ENCODE measurements at places on chromosomes 3 and 15.

- H3K36me3 ChIP-seq = no peaks in the 10 kb centered on the region
- H3K4me3 ChIP-seq = peak overlapping the region; percentile 87
- peak overlapping the region; percentile 97 for H3K27ac ChIP-seq
- H3K27me3 ChIP-seq = no peaks in the 10 kb centered on the region
- no peaks in the 10 kb centered on the region for H3K4me1 ChIP-seq
- DNase-seq = peak; percentile 32
Observed at GRCh38 chr15:48330105-48330785, 984 bp upstream of the DUT start.

GRCh38 chr15:74776821-74777768 lies 4.8 kb upstream of the CSK start:
- no peaks in the 10 kb centered on the region for H3K36me3 ChIP-seq
- H3K4me3 ChIP-seq = no peak overlapping the region
- DNase-seq = peak; percentile 96
- H3K27me3 ChIP-seq = no peaks in the 10 kb centered on the region
- H3K4me1 ChIP-seq = peaks cover 21% of the 10 kb centered on the region

DNA sequence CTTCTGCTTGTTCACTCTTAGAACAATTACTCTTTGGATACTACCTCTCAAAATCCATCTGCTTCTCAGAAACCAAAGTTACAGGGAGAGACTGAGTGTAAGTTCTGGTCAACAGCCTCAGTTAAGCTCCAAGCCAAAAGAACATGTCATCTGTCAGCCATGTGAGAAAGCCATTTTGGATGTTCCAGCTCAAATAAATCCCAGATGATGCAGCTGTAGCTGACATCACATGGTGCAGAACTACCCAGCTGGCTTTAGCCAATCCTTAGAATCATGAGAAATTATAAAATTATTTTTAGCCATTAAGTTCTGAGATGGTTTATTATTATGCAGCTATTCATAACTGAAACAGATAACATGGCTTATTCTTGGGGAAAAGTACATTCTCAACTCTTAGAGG lies 696.0 kb downstream of the ZNF385D start:
- H3K4me1 ChIP-seq = no peaks in the 10 kb centered on the region
- no peak overlapping the region for H3K4me3 ChIP-seq
- no peak for DNase-seq
- no peaks in the 10 kb centered on the region for H3K27me3 ChIP-seq
- no peak overlapping the region for H3K27ac ChIP-seq

- H3K4me1 ChIP-seq = peaks cover 6% of the 10 kb centered on the region
- no peaks in the 10 kb centered on the region for H3K27me3 ChIP-seq
- peak; percentile 87 for DNase-seq
- H3K4me3 ChIP-seq = peak within 1 kb of the TSS; percentile 93
- H3K36me3 ChIP-seq = peaks cover 7% of the 10 kb centered on the region
Observed at GRCh38 chr3:14947100-14947885, at the start of gene NR2C2. NR2C2 (plus strand) TSS chr3:14947583; CDS start chr3:15003915, 56,332 bp downstream.

DNA sequence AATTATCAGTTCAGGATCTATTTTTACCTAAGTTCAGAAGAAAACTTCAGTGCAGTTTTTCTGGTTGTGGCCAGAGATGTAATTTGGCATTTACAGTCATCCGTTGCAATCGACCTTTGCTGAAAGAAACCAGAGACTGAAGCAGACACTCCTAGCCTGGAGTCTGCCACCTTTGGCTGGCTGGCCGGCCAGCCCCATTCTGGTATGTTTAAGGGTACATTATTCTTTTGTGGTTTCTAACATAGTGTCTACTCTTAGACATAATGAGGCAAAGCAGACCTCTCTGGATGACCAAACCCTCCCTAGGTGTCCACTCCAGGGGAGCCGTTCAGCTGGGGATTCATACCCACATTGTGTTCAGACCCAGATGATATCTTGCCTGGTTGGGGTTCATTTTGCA lies 275.9 kb upstream of the TPM1 start:
- no peaks in the 10 kb centered on the region for H3K36me3 ChIP-seq
- DNase-seq = no peak
- H3K4me3 ChIP-seq = no peak overlapping the region
- no peaks in the 10 kb centered on the region for H3K27me3 ChIP-seq
- H3K4me1 ChIP-seq = no peaks in the 10 kb centered on the region

DNA sequence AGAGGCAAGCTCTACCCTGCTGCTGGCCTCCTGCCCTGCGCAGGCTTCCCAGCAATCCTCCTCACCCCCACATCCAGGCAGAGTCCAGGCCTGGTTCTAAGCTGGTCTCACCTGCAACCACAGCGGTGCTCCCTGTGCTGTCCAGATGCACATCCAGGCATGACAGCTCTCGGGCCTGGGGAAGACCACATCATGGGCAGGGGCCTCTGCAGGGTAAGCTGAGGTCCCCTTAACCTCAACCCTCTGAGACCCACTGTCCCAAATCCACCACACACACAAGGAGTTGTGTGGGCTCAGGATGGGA lies 10.8 kb downstream of the PLA2G4D start:
- no peaks in the 10 kb centered on the region for H3K27me3 ChIP-seq
- no peak overlapping the region for H3K4me3 ChIP-seq
- no peak overlapping the region for H3K27ac ChIP-seq
- peaks cover 4% of the 10 kb centered on the region for H3K4me1 ChIP-seq
- DNase-seq = no peak

- H3K4me1 ChIP-seq = no peaks in the 10 kb centered on the region
- no peaks in the 10 kb centered on the region for H3K36me3 ChIP-seq
- no peak overlapping the region for H3K4me3 ChIP-seq
- no peaks in the 10 kb centered on the region for H3K27me3 ChIP-seq
Observed at GRCh38 chr3:186236357-186237020, 125.5 kb downstream of the DGKG start.

DNA sequence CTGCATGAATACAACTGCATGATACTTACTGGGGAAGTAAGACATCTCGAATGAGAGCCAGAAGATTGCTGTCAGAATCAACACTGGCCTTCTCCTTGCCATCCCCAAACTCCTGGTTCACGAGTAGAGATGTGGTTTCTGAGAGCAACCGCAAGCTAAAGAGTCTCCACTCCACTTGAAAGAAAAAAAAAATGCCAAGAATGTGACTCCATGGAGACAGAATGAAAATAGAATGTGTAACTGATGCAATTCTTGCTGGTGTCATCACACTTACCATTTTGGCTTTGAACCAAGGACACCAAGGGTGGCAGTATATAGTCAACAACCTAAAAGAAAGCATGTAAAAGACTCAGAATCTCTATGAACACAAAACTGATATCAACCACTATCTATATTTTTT lies 280.4 kb downstream of the ULK4 start:
- H3K27ac ChIP-seq = no peak overlapping the region
- H3K4me1 ChIP-seq = no peaks in the 10 kb centered on the region
- no peak overlapping the region for H3K4me3 ChIP-seq
- peak; percentile 96 for DNase-seq
- H3K27me3 ChIP-seq = no peaks in the 10 kb centered on the region
